ENCODE measurements at places on chromosomes 5 and 9. TPM values are rescaled to one million over a fixed set of nuclear protein-coding genes. Genes with fewer than 3 reads are reported as not detected.

DNA sequence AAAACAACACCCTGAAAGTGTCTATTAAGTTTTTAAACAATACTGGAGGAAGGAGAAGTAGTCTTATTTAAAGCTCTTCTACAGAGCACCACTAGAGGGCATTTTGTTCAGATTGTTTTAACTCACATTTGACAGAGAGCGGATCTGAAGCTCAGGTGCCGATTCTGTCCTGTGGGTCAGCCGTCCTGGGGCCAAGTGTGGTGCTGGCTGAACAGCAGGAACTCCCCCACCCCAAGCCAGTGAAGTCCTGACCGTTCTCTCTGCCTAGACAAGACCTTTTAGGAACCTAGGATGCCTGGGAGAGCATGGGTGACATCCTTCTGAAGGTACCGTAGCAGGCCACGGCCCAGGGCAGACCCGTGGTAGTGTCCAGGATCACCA is 3.9 kb downstream of the EXOC3 start:
- DNase-seq = no peak

- DNase-seq = no peak
Observed at GRCh38 chr9:122056484-122056883, 36.6 kb downstream of the TTLL11 start.

- DNase-seq = no peak
Observed at GRCh38 chr5:165631235-165631634, 2125.8 kb downstream of the MAT2B start.

The ECSCR gene
- 11.9 TPM for total RNA-seq

GRCh38 chr5:140420665-140421361 is 19.2 kb downstream of the ANKHD1 start:
- DNase-seq = no peak

The ADAMTS19 gene
- total RNA-seq = 45.3 TPM

The SPINK7 gene
- total RNA-seq = 0.59 TPM

GRCh38 chr5:175870820-175871447 is 444 bp upstream of the CPLX2 start:
- no peak for DNase-seq

GRCh38 chr9:114034661-114035062 is 43.4 kb downstream of the AMBP start:
- no peak for DNase-seq

The TAF11L10 gene
- not detected for total RNA-seq

DNA sequence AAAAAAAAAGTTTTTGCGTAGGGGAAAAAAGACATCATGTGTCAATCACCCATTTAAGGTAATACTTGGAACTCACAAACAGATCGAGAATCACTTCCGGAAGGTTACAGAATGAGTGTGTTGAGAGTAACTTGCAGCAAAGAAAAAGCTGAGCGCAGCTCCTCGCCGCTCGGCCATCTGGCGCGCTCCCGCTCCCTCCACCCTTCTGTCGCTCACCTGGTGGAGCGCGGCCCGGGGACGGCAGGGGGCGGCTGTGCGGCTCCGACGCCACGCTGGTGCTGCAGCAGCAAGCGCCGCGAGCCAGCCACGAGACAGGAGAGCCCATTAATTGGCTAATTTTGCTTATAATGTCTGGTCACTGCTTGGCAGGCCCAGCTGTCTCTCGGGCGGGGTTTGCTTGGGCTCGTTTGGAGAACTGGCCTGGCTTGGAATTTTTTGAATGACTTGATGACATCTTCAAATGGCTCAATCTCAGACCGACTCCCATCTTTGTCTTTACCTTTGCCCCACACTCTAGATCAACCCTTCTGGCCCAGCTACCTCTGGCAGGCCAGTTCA is 601.8 kb downstream of the CCDC171 start:
- DNase-seq = no peak

GRCh38 chr5:96870094-96871026 is 5.9 kb upstream of the ERAP2 start:
- no peak for DNase-seq

GRCh38 chr5:154761046-154761736 is 6.0 kb downstream of the LARP1 start:
- no peak for DNase-seq

DNA sequence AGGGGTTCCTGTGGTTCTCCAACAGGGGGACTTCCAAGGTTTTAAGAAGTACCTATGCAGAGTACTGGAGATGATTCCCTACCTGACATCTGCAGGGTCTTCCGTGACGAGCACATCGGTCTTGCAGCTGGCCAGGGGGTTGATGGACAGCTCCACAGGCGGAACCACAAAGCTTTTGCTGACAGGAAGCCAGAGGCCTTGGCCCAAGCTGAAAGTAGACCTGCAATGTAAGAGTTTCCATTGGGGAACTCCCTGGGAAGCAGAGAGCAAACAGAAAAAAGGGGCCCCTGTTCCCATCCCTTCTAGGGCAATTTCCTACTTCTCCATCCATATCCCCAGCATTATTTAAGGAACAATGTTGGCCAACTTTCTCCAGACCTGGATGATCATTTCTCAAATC is 288.0 kb downstream of the TRIM32 start:
- DNase-seq = no peak

DNA sequence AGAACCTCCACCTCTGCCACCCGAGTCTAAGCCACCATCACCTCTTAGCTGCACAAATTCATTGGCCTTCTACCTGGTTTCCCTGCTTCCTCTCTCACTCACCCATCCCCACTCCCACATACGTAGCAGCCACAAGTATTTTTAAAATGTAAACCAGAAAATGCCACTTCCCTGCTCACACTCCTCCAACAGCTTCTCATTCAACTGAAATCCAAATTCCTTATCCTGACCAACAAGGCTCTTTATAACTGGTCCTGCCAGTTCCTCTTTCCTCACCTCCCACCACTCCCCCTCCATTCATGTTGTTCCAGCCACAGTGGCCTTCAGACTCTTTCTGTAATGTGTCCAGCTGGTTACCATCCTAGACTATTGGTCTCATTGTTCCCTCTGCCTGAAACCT is 25.0 kb upstream of the PALM2AKAP2 start:
- no peak for DNase-seq

The DBH gene
- total RNA-seq = under 0.01 TPM

The SPATA31E1 gene
- not detected for total RNA-seq

GRCh38 chr5:51138164-51138563 is 245.1 kb upstream of the ISL1 start:
- no peak for DNase-seq

GRCh38 chr5:88890070-88890781 is 7.2 kb upstream of the MEF2C start:
- no peak for DNase-seq

DNA sequence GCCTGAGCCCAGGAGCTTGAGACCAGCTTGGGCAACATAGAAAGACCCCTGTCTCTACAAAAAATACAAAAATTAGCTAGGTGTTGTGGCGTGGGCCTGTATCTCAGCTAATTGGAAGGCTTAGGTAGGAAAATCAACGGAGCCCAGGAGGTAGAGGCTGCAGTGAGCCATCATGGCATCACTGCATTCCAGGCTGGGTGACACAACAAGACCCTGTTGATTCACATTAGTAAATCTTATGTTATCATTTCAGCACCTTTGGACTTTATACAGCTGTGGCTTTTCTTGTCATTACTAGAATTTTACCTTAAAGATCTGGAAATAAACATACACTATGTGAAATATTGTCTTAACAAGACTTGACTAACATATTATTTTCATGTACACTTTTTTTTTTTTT is 185.0 kb downstream of the ZNF608 start:
- DNase-seq = no peak

The PCYOX1L gene
- total RNA-seq = 6.5 TPM

The SLC28A3 gene
- total RNA-seq = 4.9 TPM

The OR1N1 gene
- not detected for total RNA-seq

The JAKMIP2 gene
- total RNA-seq = 0.49 TPM

DNA sequence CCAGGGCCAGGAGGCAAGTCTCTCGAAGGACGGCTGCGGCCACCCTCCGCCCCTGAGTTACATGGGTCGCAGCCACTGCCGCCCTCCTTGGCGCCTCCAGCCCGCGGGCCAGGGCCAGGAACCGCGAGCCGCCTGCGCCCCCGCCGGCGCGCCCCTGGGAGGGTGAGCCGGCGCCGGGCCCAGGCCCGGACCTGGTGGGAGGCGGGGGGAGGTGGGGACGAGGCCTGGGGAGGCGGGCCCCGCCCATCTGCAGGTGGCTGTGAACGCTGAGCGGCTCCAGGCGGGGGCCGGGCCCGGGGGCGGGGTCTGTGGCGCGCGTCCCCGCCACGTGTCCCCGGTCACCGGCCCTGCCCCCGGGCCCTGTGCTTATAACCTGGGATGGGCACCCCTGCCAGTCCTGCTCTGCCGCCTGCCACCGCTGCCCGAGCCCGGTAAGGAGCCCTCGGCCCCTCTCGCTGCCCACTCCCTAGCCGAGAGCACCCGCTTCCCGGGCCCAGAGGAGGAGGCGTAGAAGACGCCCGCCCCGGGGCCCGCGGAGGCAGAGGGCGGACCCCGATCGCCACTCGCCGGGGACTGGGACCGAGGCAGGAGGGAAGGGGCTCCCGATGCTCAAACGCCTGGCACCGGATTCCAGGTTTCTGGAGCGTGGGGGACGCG is at the start of gene ASS1:
TSS of gene ASS1 (plus strand) at position 397 of the 657 bp plus-strand sequence. CDS start 7,268 bp downstream, outside the sequence.
- no peak for DNase-seq

The PDE8B gene
- 5.3 TPM for total RNA-seq

DNA sequence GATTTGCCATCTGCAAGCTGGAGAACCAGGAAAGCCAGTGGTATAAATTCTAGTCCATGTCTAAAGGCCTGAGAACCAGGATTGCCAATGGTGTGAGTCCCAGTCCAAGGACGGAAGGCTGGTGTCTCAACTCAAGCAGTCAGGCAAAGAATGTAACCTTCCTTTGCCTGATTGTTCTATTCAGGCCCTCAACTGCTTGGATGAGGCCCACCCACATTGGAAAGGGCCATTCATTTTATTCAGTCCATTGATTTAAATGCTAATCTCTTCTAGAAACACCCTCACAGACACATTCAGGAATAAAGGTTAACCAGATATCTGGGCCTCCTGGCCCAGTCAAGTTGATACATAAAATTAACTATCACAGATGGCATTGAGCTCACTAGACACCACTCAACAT is 427.8 kb downstream of the ZNF608 start:
- DNase-seq = no peak

- no peak for DNase-seq
Observed at GRCh38 chr5:139262059-139262741, 31.3 kb upstream of the MATR3 start.

The KLHL3 gene
- total RNA-seq = 6.2 TPM

Measured in skin of body (tissue), 3 donors.